NCI-H146 (cell line): ENCODE measurements at places on chromosomes 7 and 10.

DNA sequence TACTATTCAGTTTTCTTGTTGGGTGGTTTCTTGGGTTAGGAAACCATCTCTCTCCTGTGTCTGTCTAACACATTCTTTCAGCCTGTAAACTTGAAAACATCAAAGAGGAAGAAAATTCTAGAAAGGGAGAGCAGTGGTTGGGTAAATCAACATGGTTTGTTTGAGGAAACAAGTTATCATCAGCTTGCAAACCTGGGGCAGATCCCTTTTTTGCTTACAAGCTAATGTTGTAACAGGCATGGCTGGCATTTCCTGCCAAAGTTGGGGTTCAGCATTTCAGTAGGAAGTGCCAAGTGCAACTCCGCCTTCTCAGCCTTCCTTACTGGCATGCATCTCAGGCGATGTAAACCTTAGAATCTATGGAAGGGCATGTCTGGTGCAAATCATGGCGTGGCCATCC lies 112.6 kb downstream of the EEPD1 start:
- no peak for DNase-seq

DNA sequence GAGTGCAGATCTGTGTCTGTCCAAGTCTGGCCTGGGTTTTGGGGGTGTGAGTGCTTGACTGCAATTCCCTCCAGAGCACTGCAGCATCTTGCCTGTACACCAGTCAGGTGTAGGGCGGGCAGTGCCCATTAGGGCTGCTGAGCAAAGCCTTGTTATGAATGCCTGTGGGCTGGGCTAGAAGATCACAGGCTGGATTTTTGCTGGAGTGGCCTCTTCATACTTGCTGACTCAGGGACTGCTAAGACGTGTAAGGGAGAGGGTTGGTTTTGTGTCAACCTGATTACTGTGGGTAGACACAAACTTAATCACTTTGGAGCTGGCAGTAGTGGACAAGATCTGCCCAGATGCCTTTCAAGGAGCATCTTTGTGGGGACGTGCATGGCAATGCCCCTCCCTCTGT lies 29.6 kb downstream of the DMBT1 start:
- no peak for DNase-seq

- no peak for DNase-seq
These were observed 9.6 kb upstream of the MYPN start for GRCh38 chr10:68099736-68100135.

DNA sequence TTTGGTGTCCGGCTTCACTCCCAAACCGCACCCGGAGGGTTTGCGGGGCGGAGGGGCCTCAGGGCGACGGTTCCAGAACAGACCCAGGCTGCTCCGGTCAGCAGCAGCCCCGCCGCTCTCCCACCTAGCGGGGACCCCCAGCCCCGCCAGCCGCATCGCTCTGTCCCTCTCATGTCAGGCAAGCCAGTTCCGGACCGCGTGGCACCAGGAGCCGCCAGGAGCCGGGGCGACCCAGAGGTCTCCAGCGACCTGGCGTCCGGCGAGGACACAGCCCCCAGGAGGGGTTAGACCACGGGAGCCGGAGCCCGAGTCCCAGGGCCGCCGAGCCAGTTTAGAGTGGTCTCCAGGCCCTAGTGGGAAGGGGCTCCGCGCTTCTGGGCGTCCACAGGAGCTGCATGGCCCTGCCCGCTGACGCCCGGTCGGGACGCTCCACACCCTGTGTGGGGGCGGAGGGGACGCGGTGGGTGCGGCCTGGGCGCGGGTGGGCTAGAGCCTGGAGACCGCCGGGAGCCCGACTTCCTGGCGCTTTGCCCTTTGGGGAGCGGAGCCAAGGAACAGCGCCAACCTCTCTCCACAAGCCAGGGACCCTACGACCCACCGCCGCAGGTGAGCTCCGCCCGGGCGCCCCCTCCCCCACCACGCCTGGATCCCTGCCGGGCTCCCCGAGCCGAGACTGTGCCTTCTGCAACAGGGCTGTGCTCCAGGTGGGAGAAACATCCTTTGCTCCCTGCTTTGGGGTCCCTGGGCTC lies 43.4 kb downstream of the ZNF117 start:
- DNase-seq: peak; percentile 43

- DNase-seq: peak; percentile 37
These were observed 1.4 kb downstream of the TRA2A start for GRCh38 chr7:23530405-23530804.
